ENCODE measurements at places on chromosomes 4 and X. TPM values are rescaled to one million over a fixed set of nuclear protein-coding genes. Genes with fewer than 3 reads are reported as not detected.
A peak's percentile ranks its signal among the peaks of the same experiment; 100 is the strongest.

DNA sequence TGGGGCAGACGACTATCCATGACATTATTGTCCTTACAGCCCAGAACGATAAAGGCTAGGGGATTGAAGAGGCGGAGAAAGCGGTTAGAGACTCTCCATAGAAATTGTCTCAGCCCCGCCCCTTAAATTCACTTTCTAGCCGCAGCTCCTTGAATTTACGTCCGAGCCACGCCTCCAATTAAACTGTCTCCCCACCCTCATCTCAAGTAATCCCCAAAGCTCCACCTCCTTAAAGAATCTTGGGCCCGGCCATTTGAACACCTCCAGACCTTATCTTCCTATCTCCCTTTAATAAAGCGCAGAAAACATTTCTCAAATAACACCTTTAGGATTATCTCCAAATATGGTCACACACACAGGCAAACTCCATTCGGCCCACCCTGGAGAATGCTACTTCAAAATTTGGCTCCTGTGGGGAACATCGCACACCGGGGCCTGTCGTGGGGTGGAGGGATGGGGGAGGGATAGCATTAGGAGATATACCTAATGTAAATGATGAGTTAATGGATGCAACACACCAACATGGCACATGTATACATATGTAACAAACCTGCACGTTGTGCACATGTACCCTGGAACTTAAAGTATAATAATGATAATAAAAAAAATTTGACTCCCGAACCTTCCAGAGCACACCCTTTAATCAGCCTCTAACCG is 7.2 kb upstream of the MAGIX start:
- peak; percentile 55 for DNase-seq

GRCh38 chr4:116942315-116942714 is 143.1 kb downstream of the TRAM1L1 start:
- no peak for DNase-seq

Gene MAGEC2
- total RNA-seq, result not detected

DNA sequence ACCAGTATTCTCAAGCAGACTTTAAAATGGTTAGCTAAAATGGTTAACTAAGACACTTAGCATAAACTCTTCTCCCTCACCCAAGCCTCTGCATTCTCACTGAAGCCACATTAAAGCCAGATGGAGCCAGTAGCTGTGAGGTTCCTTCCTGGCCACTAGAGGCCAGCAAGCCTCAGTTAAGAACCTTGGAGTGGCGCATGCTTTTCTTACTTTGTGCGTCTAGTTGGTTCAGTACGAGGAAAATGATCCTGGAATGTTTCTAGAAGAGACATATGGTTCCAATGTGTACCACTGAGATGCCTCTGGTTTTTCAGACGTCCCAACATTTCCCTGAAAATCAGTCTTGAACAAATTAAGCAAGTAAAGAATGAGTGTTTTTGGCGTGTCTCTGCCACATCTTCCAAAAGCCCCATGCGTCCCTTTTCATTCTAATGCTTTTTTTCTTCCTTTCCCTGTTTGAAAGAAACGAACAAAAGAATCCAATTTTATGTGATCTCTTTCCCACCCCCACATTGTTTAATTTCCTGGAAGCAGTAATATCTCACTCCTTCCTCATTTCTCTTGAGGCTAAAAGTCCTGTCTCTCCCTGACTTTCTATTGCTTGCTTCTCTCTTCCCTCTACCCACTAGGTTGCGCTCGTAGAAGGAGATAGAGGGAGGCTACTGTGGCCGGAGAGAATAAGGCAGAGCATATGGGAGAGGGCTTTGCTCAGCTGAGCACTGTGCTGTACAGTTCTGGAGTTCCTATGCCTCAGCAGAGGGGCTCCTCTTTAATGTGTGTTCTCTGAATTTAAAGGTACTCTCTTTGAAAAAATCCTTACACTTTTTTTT is 82.9 kb upstream of the TAB3 start:
- peak; percentile 26 for DNase-seq

DNA sequence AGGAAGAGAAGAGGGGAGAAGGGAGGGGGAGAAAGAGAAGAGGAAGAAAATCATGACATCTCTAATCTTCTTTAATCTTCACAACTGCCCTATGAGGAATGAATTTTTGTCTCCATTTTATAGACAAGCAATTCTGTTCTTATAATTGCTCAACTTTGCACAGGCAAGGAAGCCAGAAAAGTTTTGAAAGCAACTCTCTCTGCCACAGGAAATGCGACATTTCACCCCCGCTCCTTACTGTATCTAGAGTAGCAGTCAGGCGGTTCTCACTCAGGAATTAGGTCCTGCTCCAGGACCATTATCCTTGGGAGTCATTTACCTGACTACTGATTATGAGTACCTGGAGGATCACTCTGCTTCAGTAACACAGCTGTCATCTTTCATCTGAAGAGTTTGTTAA is 69.2 kb upstream of the FAM9A start:
- no peak for DNase-seq

Gene KDM5C
- total RNA-seq, result 63.8 TPM

DNA sequence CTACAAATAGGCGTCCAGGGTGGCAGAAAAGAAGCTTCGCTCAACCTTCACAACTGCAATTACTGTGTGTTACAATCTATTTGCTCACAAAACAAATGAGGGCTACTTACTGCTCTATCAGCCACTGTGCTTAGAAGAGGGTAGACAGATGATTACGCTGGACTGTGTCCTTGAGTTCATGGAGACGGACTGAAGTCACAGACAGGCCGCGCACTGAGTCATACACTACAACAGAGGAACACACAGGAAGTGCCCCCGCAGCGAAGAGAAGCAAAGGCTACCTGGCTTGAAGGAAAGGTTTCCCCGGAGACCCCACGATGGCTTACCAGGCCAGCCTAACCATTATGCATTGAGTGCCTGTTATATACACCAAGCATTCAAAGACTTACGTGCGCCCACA is 25.6 kb downstream of the FAT1 start:
- DNase-seq, result no peak

- no peak for DNase-seq
These were observed 14.5 kb downstream of the CHRNA9 start for GRCh38 chr4:40349561-40350198.

Gene ASB5
- total RNA-seq, result 3.6 TPM

GRCh38 chr4:21469438-21470300 is 478.9 kb downstream of the KCNIP4 start:
- no peak for DNase-seq
